ENCODE measurements at places on chromosomes 3 and 15.

GRCh38 chr3:161054860-161055604, 50.1 kb downstream of the B3GALNT1 start:
- H3K4me3 ChIP-seq = no peak overlapping the region
- H3K4me1 ChIP-seq = no peaks in the 10 kb centered on the region
- no peak overlapping the region for H3K27ac ChIP-seq
- H3K36me3 ChIP-seq = no peaks in the 10 kb centered on the region

- peaks cover 39% of the 10 kb centered on the region for H3K36me3 ChIP-seq
- no peak overlapping the region for H3K4me3 ChIP-seq
- no peaks in the 10 kb centered on the region for H3K27me3 ChIP-seq
- H3K4me1 ChIP-seq = peaks cover 60% of the 10 kb centered on the region
Measured at GRCh38 chr15:28935316-28935715, 49.5 kb downstream of the APBA2 start.

- DNase-seq = no peak
- H3K27ac ChIP-seq = no peak overlapping the region
- no peak overlapping the region for H3K4me3 ChIP-seq
- peaks cover 42% of the 10 kb centered on the region for H3K36me3 ChIP-seq
- H3K4me1 ChIP-seq = no peaks in the 10 kb centered on the region
Measured at GRCh38 chr3:151423091-151423490, 37.8 kb downstream of the IGSF10 start.

GRCh38 chr3:127748754-127749327, 73.5 kb downstream of the MGLL start:
- H3K36me3 ChIP-seq = no peaks in the 10 kb centered on the region
- DNase-seq = no peak
- no peak overlapping the region for H3K4me3 ChIP-seq
- H3K27me3 ChIP-seq = peaks cover 13% of the 10 kb centered on the region

DNA sequence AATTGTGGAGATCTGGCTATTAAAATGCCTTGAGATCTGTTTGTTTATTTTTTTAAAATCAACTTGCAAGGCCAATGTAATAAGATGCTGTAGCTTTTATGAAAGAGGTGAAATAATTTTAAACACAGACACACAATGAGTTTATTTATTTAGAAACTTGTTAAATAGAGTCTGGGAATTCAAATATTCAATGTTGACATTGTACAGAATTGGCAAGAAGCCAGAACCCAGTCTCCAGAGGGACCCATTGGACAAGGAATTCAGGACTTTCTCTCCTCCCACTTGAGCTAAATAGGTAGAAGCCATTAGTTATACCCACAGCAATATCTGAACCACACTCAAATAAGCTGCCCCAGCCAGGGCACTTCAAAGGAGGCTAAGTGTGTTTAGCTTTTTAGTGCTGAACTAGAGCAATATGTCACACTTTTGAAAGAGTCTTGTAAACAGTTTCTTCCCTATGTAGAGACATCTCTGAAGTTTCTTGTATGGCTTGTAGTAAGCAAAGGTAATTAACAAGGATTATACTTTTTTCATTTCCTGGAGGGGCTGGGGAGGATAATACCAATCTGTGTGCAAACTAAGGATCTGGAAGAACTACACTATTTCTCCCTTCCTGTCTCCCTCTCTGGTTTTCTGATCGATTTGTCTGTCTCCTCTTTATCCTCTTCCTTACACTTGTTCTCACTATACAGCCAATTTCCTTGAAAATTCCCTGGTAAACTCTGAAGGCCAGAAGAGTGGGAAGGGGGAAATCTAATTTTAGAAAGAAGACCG, 6.0 kb downstream of the MECOM start:
- peak overlapping the region; percentile 87 for H3K4me3 ChIP-seq
- no peak overlapping the region for H3K27ac ChIP-seq
- DNase-seq = no peak

DNA sequence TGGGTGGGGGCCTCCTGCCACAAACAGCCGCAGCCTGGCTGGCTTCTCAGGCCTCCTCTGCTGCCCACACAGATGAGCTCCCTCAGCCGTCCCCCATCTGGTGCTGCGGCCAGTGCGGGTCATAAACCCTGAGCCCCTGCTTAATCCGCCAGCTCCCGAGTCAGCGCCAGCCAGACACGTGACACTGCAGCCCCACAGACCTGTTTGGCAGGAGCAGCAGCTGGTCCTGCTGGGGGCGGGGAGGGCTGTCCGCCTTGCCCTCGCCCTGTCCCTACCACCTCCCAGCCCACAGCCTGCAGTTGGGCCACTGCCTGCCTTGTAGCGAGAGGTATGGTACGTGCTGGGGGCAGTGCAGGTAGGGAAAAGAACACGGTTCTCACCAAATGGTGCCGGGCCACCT, 86.2 kb downstream of the IQSEC1 start:
- H3K27ac ChIP-seq = peak overlapping the region; percentile 12
- H3K36me3 ChIP-seq = peaks cover 7% of the 10 kb centered on the region
- H3K4me3 ChIP-seq = no peak overlapping the region
- peaks cover 23% of the 10 kb centered on the region for H3K4me1 ChIP-seq

GRCh38 chr3:32438596-32439344, 47.1 kb downstream of the CMTM7 start:
- no peak for DNase-seq
- peaks cover 27% of the 10 kb centered on the region for H3K4me1 ChIP-seq
- H3K4me3 ChIP-seq = no peak overlapping the region
- H3K27ac ChIP-seq = peak overlapping the region; percentile 19

DNA sequence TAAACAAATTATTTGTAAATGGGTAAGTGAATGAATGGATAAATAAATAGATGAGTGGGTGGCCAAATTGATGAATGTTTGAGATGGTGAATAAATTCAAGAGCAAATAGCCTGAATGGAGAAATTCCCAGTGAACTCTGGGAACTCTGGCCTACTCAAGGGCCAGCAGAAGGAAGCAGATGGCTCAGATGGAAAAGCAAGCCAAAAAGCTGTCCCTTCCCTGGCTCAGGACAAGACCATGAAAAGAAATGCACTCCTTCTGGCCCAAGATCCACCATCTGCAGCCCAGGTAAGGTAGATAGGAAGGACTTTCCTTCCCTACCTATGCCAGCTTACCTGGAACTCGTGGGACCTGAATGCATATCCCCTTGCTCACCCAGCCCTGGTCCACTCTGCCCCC, 37.6 kb upstream of the CLDN18 start:
- DNase-seq = no peak
- H3K27me3 ChIP-seq = no peaks in the 10 kb centered on the region
- H3K4me1 ChIP-seq = no peaks in the 10 kb centered on the region

- H3K27ac ChIP-seq = no peak overlapping the region
- no peak overlapping the region for H3K4me3 ChIP-seq
- no peak for DNase-seq
- H3K27me3 ChIP-seq = no peaks in the 10 kb centered on the region
- no peaks in the 10 kb centered on the region for H3K4me1 ChIP-seq
Measured at GRCh38 chr3:110932567-110932966, 139.0 kb upstream of the NECTIN3 start.

DNA sequence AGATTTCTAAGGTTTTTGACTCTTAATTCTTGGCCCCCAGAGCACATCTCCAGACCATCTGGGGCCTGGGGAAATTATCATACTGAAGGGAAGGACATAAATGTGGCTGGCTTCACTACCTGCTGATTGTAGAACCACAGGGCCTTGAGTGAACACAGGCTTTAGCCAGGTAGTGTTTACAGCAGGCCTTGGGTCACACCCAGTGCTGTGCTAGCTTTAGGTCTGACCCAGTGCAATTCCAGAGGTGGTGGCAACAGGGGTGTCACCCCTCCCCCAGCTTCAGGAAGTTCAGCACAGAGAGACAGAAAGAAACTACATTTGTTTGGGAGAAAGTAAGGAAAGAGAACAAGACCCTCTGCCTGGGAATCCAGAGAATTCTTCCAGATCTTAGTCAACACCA, 24.1 kb downstream of the PDCD10 start:
- H3K4me3 ChIP-seq = no peak overlapping the region
- H3K27me3 ChIP-seq = no peaks in the 10 kb centered on the region
- H3K27ac ChIP-seq = peak overlapping the region; percentile 61
- DNase-seq = no peak
- H3K4me1 ChIP-seq = no peaks in the 10 kb centered on the region

DNA sequence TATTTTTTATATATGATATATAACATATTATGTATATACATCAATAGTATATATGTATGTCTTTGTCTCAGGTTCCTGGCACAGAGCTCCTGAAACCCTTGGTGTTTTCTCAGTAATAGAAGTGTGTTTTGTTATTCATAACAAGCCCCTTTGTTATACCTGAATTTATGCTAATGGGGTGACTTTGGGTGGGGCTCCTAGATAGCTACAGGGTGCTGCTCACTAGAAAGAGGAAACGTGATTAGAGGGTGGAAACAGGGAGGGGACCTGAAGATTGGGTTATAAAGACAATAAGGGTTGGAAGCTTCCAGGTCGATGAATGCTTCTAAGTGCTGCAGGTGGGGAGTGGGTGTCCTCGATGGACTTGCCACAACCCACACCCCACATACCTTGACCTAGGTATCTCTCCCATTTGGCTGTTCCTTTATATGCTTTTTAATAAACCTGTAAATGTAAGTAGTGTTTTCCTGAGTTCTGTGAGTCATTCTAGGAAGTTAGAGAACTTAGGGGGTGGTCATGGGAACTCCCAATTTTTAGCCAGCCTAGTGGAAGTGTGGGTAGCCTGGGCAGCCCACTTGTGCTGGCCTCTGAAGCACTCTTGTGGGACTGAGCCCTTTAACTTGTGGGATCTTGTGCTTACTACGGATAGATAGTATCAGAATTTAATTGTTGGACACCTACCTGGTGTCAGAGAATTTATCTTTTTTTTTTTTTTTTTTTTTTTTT, 36.9 kb upstream of the C15orf39 start:
- H3K27ac ChIP-seq = no peak overlapping the region
- H3K36me3 ChIP-seq = no peaks in the 10 kb centered on the region
- peaks cover 12% of the 10 kb centered on the region for H3K27me3 ChIP-seq
- no peaks in the 10 kb centered on the region for H3K4me1 ChIP-seq

DNA sequence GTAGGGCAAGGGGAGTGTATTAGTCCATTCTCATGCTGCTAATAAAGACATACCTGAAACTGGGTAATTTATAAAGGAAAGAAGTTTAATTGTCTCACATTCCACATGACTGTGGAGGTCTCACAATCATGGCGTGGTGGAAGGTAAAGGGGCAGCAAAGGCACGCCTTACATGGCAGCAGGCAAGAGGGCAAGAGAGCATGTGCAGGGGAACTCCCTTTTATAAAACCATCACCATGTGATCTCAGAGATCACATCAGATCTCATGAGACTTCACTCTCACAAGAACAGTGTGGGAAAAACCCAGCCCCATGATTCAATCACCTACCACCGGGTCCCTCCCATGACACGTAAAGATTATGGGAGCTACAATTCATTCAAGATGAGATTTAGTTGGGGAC, 41.4 kb downstream of the SUMF1 start:
- H3K27ac ChIP-seq = peak overlapping the region; percentile 97
- H3K4me1 ChIP-seq = peaks cover 58% of the 10 kb centered on the region
- H3K27me3 ChIP-seq = no peaks in the 10 kb centered on the region
- peaks cover 22% of the 10 kb centered on the region for H3K36me3 ChIP-seq

- H3K4me3 ChIP-seq = no peak within 1 kb of the TSS
- no peak for DNase-seq
- H3K36me3 ChIP-seq = no peaks in the 10 kb centered on the region
- H3K4me1 ChIP-seq = no peaks in the 10 kb centered on the region
- no peak within 1 kb of the TSS for H3K27ac ChIP-seq
- H3K27me3 ChIP-seq = peaks cover 16% of the 10 kb centered on the region
Measured at GRCh38 chr3:187197335-187197649, at the start of gene RTP1. TSS of gene RTP1 (plus strand) at chr3:187197486. CDS start at chr3:187197516, 30 bp downstream.

DNA sequence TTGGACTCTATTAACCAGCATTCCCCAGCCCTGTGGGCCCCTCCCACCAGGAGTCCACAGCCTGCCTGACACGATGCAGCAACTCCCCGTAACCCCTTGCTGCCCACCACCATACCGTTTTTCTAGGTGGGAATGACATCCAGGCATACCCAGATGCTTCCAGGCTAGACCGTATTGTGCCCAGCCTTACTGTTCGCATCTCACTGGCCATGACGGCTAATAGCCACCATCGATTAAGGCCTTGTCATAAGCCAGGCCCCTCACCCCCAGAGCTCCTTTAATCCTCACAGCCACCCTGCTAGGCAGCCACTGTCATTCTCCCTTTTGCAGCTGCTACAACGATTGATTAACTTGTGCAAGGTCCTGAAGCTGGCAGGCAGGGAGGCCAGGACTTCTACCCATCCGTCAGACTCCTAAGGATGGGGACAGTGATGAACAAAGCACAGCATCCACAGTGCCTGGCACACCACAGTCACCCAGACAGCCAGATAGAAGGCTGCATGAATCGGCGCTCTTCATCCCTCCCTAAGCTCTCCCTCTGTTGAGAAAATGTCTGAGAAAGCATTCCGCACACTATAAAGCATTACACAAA, 60.0 kb upstream of the FLNB start:
- H3K27me3 ChIP-seq = no peaks in the 10 kb centered on the region
- H3K4me3 ChIP-seq = no peak overlapping the region
- H3K4me1 ChIP-seq = peaks cover 81% of the 10 kb centered on the region
- H3K27ac ChIP-seq = peak overlapping the region; percentile 49

- H3K4me3 ChIP-seq = no peak overlapping the region
- H3K36me3 ChIP-seq = no peaks in the 10 kb centered on the region
- no peaks in the 10 kb centered on the region for H3K4me1 ChIP-seq
- DNase-seq = no peak
- H3K27ac ChIP-seq = no peak overlapping the region
- H3K27me3 ChIP-seq = peaks cover 4% of the 10 kb centered on the region
Measured at GRCh38 chr3:156862338-156862737, 36.2 kb downstream of the LEKR1 start.

- H3K36me3 ChIP-seq = peaks cover 38% of the 10 kb centered on the region
- H3K27ac ChIP-seq = peak overlapping the region; percentile 79
- no peak overlapping the region for H3K4me3 ChIP-seq
- peaks cover 57% of the 10 kb centered on the region for H3K4me1 ChIP-seq
- DNase-seq = no peak
Measured at GRCh38 chr3:141095546-141095937, 44.4 kb downstream of the SPSB4 start.

- peak overlapping the region; percentile 45 for H3K4me3 ChIP-seq
- H3K36me3 ChIP-seq = peaks cover 15% of the 10 kb centered on the region
- H3K4me1 ChIP-seq = peaks cover 25% of the 10 kb centered on the region
- H3K27ac ChIP-seq = no peak overlapping the region
- DNase-seq = peak; percentile 25
Measured at GRCh38 chr15:78804391-78804792, 6.9 kb downstream of the ADAMTS7 start.

- no peak overlapping the region for H3K4me3 ChIP-seq
- no peaks in the 10 kb centered on the region for H3K27me3 ChIP-seq
- DNase-seq = no peak
- peaks cover 31% of the 10 kb centered on the region for H3K4me1 ChIP-seq
- peak overlapping the region; percentile 55 for H3K27ac ChIP-seq
Measured at GRCh38 chr3:60752809-60753208, 498.4 kb downstream of the FHIT start.

DNA sequence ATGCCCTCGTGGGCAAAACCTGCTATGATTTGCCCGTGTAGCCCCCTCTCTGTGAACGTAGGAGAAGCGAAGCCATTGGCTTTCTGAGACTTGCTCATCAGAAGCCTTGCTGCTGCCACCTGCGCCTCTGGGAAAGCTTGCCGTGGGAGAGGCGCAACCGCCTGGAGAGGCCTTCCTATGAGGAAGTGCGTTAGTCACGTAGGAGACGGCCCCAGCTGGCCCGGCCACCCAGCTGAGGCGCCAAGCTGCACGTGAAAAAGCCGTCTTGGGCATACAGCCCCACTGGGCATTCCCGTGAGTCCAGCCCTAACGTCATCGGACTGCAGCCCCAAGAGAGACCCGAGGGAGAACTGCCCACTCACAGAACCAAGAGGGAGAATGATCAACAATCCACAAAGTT, 49.1 kb upstream of the TJP1 start:
- no peak overlapping the region for H3K27ac ChIP-seq
- H3K4me3 ChIP-seq = no peak overlapping the region
- H3K27me3 ChIP-seq = peaks cover 6% of the 10 kb centered on the region
- peaks cover 42% of the 10 kb centered on the region for H3K4me1 ChIP-seq
